ENCODE measurements at places on chromosomes 16 and 17. TPM values are rescaled to one million over a fixed set of nuclear protein-coding genes. Genes with fewer than 3 reads are reported as not detected.

The RAP1GAP2 gene
- 18.7 TPM for total RNA-seq

The ENGASE gene
- 18.3 TPM for total RNA-seq

The SRCIN1 gene
- total RNA-seq: 3.1 TPM

The NPIPA8 gene
- total RNA-seq: 1.2 TPM

The UNKL gene
- total RNA-seq: 44.8 TPM

The STAT5B gene
- total RNA-seq: 33.2 TPM

The ST6GALNAC2 gene
- 0.22 TPM for total RNA-seq

The MEIOB gene
- total RNA-seq: 1.7 TPM

The TMIGD1 gene
- total RNA-seq: not detected

The RSKR gene
- 3.6 TPM for total RNA-seq

The LITAFD gene
- total RNA-seq: not detected

The C1QTNF1 gene
- total RNA-seq: 37.4 TPM
